Left ventricle myocardium inferior (tissue), 1 donor: ENCODE measurements at places on chromosomes 11 and 22. TPM values are rescaled to one million over a fixed set of nuclear protein-coding genes. Genes with fewer than 3 reads are reported as not detected.

Gene ZBED4
- 4.1 TPM for total RNA-seq

Gene ACRV1
- total RNA-seq, result not detected

Gene PHLDA2
- total RNA-seq, result not detected

Gene ADM2
- total RNA-seq, result not detected

Gene TMEM151A
- total RNA-seq, result not detected

Gene TRIM22
- 16.6 TPM for total RNA-seq

Gene SCARF2
- 3.1 TPM for total RNA-seq

Gene BCO2
- 169 TPM for total RNA-seq

Gene NXPE1
- not detected for total RNA-seq

Gene CASP12
- not detected for total RNA-seq

Gene CCDC87
- total RNA-seq, result 0.41 TPM

Gene MYRF
- 0.14 TPM for total RNA-seq

Gene LDHAL6A
- total RNA-seq, result not detected

Gene TYR
- not detected for total RNA-seq

Gene IFTAP
- total RNA-seq, result 50.1 TPM

Gene FAM111B
- total RNA-seq, result 1.1 TPM

Gene REXO2
- 182 TPM for total RNA-seq

Gene CLMP
- 3.4 TPM for total RNA-seq

Gene TTC9C
- 12.9 TPM for total RNA-seq

Gene SERPIND1
- 0.16 TPM for total RNA-seq

Gene OR52N4
- total RNA-seq, result not detected

Gene ZP1
- not detected for total RNA-seq

Gene CSKMT
- total RNA-seq, result 5.0 TPM

Gene SDHAF2
- 38.1 TPM for total RNA-seq

Gene DRICH1
- not detected for total RNA-seq

Gene SCGB1C1
- total RNA-seq, result not detected

Gene BRSK2
- 0.52 TPM for total RNA-seq

Gene C11orf24
- 28.6 TPM for total RNA-seq

Gene DEFB131B
- not detected for total RNA-seq

Gene IRAG1
- total RNA-seq, result 5.1 TPM

Gene OAF
- total RNA-seq, result 23.7 TPM

Gene PIWIL4
- total RNA-seq, result 0.66 TPM

Gene APOA4
- total RNA-seq, result not detected

Gene WNT11
- total RNA-seq, result 22.7 TPM

Gene SLC7A4
- 0.25 TPM for total RNA-seq

Gene CREB3L1
- 40.9 TPM for total RNA-seq

Gene GATD1
- total RNA-seq, result 26.2 TPM

Gene FBLN1
- total RNA-seq, result 82.8 TPM

Gene VSIG10L2
- total RNA-seq, result 0.08 TPM

Gene SUSD2
- total RNA-seq, result 3.2 TPM

Gene TSPAN32
- total RNA-seq, result 27.1 TPM
